ENCODE measurements at places on chromosomes 2 and 18.
A peak's percentile ranks its signal among the peaks of the same experiment; 100 is the strongest.

DNA sequence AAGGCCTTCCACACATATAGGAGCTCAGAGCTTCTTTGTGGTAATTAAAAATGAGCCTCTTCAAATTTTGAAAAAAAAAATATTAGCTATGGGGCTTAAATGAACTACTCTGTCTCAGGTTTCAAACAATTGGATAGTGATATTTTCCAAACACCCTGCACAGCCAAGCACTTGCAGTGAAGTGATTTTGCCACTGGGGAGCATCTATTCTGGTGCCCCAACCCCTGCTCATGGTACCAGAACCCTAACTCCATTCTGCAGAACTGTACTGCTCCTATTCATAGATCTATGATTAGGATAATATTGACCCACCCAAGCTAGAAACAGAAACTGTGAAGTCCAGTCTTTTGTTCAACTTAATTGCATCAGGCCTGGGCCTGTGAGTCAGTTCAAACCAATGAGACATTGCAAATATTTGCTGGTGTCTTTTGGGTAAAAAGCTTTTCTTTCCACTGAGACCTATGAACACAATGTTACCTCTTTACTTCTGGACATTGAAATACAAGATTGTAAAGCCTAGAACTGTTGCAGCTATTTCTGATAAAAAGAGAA lies 324.0 kb downstream of the GALNT13 start:
- H3K4me1 ChIP-seq: no peaks in the 10 kb centered on the region
- no peak overlapping the region for H3K27ac ChIP-seq
- no peaks in the 10 kb centered on the region for H3K36me3 ChIP-seq

DNA sequence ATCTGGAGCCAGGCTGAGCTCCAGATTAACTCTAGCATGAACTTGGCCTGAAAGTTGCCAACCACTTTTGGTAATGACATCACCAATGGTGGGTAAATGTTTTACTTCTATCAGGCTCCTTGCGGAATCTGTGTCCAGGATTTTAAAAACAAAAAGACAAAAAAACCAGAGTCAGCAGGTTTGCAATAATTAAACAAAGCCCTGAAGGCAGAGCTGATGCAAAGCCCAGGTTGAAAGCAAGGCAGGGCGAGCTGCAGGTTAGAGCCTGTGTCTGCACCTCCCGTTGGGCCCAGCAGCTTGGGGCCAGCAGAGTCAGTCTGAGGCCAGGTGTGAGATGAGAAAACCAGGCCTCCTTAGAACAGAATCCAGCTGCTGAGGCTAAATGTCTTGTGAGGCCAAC lies 29.1 kb upstream of the ALK start:
- no peak overlapping the region for H3K4me3 ChIP-seq
- no peaks in the 10 kb centered on the region for H3K27me3 ChIP-seq
- peak overlapping the region; percentile 70 for H3K27ac ChIP-seq

GRCh38 chr18:77087393-77088141 lies 45.0 kb downstream of the MBP start:
- H3K36me3 ChIP-seq: peaks cover 12% of the 10 kb centered on the region
- DNase-seq: no peak
- no peaks in the 10 kb centered on the region for H3K27me3 ChIP-seq

GRCh38 chr18:79199691-79200374 lies 130.6 kb downstream of the ATP9B start:
- no peaks in the 10 kb centered on the region for H3K27me3 ChIP-seq
- H3K4me3 ChIP-seq: no peak overlapping the region
- H3K27ac ChIP-seq: no peak overlapping the region

- no peaks in the 10 kb centered on the region for H3K27me3 ChIP-seq
- no peaks in the 10 kb centered on the region for H3K36me3 ChIP-seq
- H3K27ac ChIP-seq: no peak overlapping the region
- no peaks in the 10 kb centered on the region for H3K4me1 ChIP-seq
- no peak overlapping the region for H3K4me3 ChIP-seq
Measured at GRCh38 chr2:54308186-54308585, 52.2 kb upstream of the TSPYL6 start.

DNA sequence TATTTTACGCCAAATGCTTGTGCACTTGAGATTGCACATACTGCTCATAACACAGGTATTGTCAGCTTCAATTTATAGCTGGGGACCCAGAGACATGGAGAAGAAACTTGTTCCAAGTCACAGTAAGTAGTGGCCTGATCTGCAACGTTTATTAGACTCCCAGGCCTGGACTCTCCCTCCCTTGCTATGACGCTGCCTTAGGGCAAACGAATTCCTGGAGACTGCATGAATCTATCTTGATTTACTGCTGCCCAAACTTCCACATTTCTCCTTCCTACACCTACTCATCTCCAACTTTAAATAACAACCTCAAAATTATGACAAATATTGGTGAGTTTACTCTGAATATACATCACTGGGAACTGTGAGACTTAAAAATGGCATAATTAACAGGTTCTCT lies 145.1 kb upstream of the CCDC195 start:
- no peak overlapping the region for H3K4me3 ChIP-seq
- no peaks in the 10 kb centered on the region for H3K4me1 ChIP-seq
- H3K36me3 ChIP-seq: peaks cover 6% of the 10 kb centered on the region
- DNase-seq: no peak
- peak overlapping the region; percentile 35 for H3K27ac ChIP-seq

- H3K4me1 ChIP-seq: no peaks in the 10 kb centered on the region
- no peak overlapping the region for H3K4me3 ChIP-seq
- no peak for DNase-seq
- no peaks in the 10 kb centered on the region for H3K36me3 ChIP-seq
- no peaks in the 10 kb centered on the region for H3K27me3 ChIP-seq
- H3K27ac ChIP-seq: no peak overlapping the region
Measured at GRCh38 chr2:29799628-29800027, 121.8 kb downstream of the ALK start.

DNA sequence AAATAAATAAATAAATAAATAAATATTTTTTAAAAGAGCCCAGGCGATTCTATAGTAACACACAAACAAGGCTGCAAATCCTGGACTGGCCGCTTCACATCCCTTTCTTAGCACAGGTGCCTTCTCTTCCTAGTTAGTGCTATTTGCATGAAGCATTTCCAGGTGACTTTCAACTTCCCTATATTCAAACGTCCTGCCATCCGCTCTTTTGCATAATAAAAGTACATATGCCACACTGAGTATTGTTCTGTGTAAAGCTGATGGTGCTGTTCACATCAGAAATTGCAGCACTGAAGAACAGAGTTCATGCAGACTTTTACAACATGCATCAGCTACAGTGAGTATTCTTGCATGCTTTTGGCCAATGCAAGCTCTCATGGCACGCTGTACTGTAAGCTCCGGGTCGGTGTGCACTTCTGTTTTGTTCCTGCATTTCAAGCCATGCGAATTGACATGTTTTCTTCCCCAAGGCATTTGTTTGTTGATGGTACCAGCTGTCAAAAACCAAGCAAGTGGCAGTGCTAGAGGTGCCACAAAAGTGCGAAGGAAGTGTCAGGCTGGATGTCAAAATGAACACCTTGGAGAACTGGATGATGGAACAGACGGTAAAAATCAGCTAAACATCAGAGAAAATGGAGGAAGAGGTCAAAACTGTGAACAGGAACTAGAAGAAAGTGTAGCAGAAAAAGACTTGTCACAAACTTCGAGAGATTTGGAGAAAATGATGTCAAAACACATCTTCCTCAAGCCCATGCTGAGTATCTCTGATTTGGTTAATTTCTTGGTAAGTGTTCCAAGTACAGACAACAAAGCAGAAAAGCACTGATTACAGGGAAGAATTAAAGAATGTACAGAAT lies 25.5 kb upstream of the CEP68 start:
- no peak for DNase-seq
- no peak overlapping the region for H3K27ac ChIP-seq
- H3K4me3 ChIP-seq: no peak overlapping the region
- H3K36me3 ChIP-seq: no peaks in the 10 kb centered on the region
- H3K27me3 ChIP-seq: no peaks in the 10 kb centered on the region

GRCh38 chr2:62344472-62344871 lies 148.6 kb downstream of the B3GNT2 start:
- no peak overlapping the region for H3K4me3 ChIP-seq
- DNase-seq: no peak
- no peaks in the 10 kb centered on the region for H3K36me3 ChIP-seq
- no peaks in the 10 kb centered on the region for H3K27me3 ChIP-seq
- peak overlapping the region; percentile 67 for H3K27ac ChIP-seq

GRCh38 chr2:233051241-233052149 lies 8.6 kb upstream of the INPP5D start:
- H3K4me3 ChIP-seq: no peak overlapping the region
- DNase-seq: no peak
- H3K4me1 ChIP-seq: peaks cover 64% of the 10 kb centered on the region
- H3K36me3 ChIP-seq: no peaks in the 10 kb centered on the region
- H3K27ac ChIP-seq: peak overlapping the region; percentile 40

GRCh38 chr18:57768537-57769326 lies 34.4 kb downstream of the ATP8B1 start:
- H3K4me1 ChIP-seq: peaks cover 26% of the 10 kb centered on the region
- no peaks in the 10 kb centered on the region for H3K27me3 ChIP-seq
- H3K27ac ChIP-seq: peak overlapping the region; percentile 76
- H3K4me3 ChIP-seq: no peak overlapping the region

GRCh38 chr18:9885170-9886004 lies at the start of gene TXNDC2:
Gene TXNDC2, plus strand, starts transcription at chr18:9885973. Its CDS starts 708 bp downstream, at chr18:9886681.
- H3K27me3 ChIP-seq: no peaks in the 10 kb centered on the region
- DNase-seq: no peak
- no peak within 1 kb of the TSS for H3K4me3 ChIP-seq
- no peaks in the 10 kb centered on the region for H3K36me3 ChIP-seq
- no peaks in the 10 kb centered on the region for H3K4me1 ChIP-seq
- H3K27ac ChIP-seq: no peak within 1 kb of the TSS

GRCh38 chr2:74944987-74945787 lies 13.3 kb upstream of the POLE4 start:
- no peaks in the 10 kb centered on the region for H3K36me3 ChIP-seq
- H3K4me1 ChIP-seq: no peaks in the 10 kb centered on the region
- no peak for DNase-seq
- H3K4me3 ChIP-seq: no peak overlapping the region
- no peaks in the 10 kb centered on the region for H3K27me3 ChIP-seq

- peak overlapping the region; percentile 49 for H3K4me3 ChIP-seq
- no peaks in the 10 kb centered on the region for H3K36me3 ChIP-seq
- DNase-seq: no peak
- peak overlapping the region; percentile 88 for H3K27ac ChIP-seq
- peaks cover 61% of the 10 kb centered on the region for H3K4me1 ChIP-seq
- no peaks in the 10 kb centered on the region for H3K27me3 ChIP-seq
Measured at GRCh38 chr2:14635391-14635871, 2.9 kb downstream of the LRATD1 start.

DNA sequence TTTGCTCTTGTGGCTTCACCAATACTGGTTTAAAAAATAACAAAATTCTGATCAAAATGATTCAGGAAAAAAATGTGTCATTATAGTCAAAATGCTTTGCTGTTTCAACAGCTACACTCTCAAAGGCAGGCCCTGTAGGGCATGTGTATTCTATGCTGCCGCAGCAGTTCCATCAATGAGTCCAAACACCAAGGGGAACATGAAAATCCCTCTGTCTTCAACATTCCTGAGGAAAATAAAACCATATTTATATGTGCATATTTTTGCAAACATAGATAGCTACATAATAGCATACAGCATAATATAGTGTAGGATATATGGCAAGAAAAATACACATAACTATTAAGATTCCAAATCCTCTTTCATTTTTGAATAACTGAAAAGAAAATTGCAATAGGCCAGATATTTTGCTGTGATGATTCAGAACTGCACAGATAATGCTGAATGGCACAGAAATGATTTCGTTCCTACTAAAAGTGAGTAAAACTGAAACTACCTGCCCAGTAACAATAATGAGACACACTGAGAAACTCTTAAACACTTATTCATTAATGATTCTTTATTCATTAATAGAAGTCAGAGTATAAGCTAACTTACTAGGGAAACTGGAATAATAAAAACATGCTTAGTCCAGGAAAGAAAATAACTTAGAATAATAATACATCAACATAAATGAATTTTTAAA lies 343.8 kb downstream of the SUCLG1 start:
- H3K4me1 ChIP-seq: no peaks in the 10 kb centered on the region
- no peak overlapping the region for H3K4me3 ChIP-seq
- DNase-seq: no peak
- no peaks in the 10 kb centered on the region for H3K27me3 ChIP-seq
- H3K36me3 ChIP-seq: no peaks in the 10 kb centered on the region

- H3K4me3 ChIP-seq: no peak overlapping the region
- no peak overlapping the region for H3K27ac ChIP-seq
- no peak for DNase-seq
- peaks cover 6% of the 10 kb centered on the region for H3K4me1 ChIP-seq
- no peaks in the 10 kb centered on the region for H3K27me3 ChIP-seq
- peaks cover 9% of the 10 kb centered on the region for H3K36me3 ChIP-seq
Measured at GRCh38 chr2:64456293-64456692, 2.3 kb downstream of the LGALSL start.

GRCh38 chr2:65495251-65495877 lies 63.0 kb upstream of the SPRED2 start:
- H3K36me3 ChIP-seq: no peaks in the 10 kb centered on the region
- H3K4me1 ChIP-seq: no peaks in the 10 kb centered on the region
- peaks cover 4% of the 10 kb centered on the region for H3K27me3 ChIP-seq
- no peak overlapping the region for H3K4me3 ChIP-seq

GRCh38 chr2:166127217-166128155 lies at the start of gene SCN1A:
Gene SCN1A, minus strand, starts transcription at chr2:166128020. Its CDS starts 54,399 bp downstream, at chr2:166073621.
- H3K4me3 ChIP-seq: no peak within 1 kb of the TSS
- no peaks in the 10 kb centered on the region for H3K36me3 ChIP-seq
- no peak for DNase-seq
- H3K4me1 ChIP-seq: peaks cover 5% of the 10 kb centered on the region

GRCh38 chr2:130966149-130966774 lies 127.0 kb downstream of the FAM168B start:
- DNase-seq: no peak
- no peak overlapping the region for H3K27ac ChIP-seq
- peaks cover 3% of the 10 kb centered on the region for H3K4me1 ChIP-seq
- no peaks in the 10 kb centered on the region for H3K27me3 ChIP-seq

GRCh38 chr18:56580026-56580425 lies 58.4 kb downstream of the TXNL1 start:
- H3K4me3 ChIP-seq: no peak overlapping the region
- DNase-seq: no peak
- H3K36me3 ChIP-seq: no peaks in the 10 kb centered on the region
- H3K4me1 ChIP-seq: no peaks in the 10 kb centered on the region
- no peaks in the 10 kb centered on the region for H3K27me3 ChIP-seq
- H3K27ac ChIP-seq: no peak overlapping the region

DNA sequence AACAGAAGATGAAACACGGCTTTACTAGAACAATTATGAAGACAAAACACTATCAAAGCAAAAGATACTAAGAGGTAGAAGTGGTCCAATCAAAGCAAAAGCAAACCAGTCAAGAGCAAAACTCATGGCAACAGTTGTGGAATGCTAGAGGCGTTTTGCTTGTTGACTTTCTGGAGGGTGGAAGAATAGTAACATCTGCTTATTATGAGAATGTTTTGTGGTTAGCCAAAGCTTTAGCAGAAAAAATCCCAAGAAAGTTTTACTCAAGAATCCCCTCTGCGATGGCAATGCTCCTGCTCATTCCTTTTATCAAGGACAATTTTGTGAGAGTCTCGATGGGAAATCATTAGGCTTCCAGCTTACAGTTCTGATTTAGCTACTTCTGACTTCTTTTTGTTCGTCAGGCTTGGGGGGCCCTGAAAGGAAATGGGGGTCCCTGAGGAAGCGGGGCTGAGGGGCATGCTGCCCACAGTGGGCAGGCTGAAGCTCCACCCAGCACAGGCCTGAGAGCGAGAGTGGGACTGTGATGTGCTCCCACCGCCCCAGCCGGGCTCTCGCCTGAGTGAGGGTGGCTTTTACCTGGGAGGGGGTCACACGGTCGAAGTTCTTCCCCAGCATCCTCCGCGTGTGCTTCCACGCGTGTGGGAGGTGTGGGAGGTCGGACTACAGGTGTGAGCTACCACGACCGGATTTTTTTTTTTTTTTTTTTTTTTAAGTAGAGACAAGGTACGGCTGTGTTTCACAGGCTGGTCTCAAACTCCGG lies 49.0 kb upstream of the MC4R start:
- no peak for DNase-seq
- no peaks in the 10 kb centered on the region for H3K4me1 ChIP-seq
- H3K27me3 ChIP-seq: no peaks in the 10 kb centered on the region
- no peaks in the 10 kb centered on the region for H3K36me3 ChIP-seq
- H3K27ac ChIP-seq: no peak overlapping the region

All from esophagus squamous epithelium (tissue), 5 donors.